ENCODE measurements at places on chromosomes 5 and 9.

DNA sequence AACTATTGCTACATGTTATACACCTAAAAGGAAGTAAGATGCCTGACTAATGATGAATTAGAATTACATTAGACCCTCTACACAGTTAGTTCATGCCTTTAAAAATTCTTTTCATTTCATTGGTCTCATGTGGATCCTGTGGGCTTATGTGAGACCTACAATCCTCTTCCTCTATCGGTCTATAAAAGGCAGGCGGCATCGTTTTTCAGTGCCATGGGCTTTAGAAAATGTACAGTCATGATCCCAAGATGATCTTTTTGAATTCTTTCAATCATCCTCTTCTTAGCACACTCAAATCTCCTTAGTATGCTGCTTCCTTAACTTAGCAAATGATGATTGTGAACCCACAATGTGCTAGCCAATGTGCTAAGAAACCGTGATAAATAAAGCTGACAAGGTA is 193.9 kb downstream of the ZNF608 start:
- DNase-seq: no peak

- DNase-seq: no peak
Measured at GRCh38 chr5:52997424-52997823, 8.3 kb downstream of the ITGA2 start.

DNA sequence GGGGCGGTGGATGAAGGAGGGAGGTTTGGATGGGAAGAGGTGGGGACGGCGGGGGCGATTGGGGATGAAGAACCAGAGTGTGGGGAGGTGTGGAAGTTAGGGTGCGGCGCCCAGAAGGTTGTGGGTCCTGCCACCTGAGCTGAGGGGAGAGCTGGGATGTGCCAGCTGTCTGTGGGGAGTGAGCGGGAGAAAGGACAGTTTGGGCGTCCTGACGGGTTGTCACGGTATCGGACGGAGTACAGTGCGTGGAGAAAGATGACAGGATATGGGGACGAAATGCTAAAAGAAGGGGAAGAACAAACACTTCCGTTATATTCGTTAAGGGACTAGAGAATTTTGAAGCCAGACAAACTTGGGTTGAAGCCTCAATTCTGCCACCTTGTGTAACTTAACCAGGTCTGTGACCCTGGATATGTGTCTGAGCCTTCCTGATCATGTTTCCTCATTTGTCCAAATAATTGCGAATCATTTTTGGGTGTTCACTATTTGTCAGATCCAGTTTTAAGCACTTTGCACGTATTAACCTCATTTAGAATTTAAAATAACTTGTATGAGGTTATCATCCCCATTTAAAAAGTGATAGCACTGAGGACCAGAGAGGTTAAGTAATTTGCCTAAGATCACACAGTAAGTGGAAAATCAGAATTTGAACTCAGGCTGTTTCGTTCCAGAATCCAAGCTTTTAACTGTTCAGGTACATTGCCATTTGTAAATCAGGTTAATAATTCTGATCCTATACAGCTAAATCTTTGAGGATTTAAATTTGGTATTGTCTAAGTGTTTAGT is 689 bp downstream of the CNTRL start:
- no peak for DNase-seq

DNA sequence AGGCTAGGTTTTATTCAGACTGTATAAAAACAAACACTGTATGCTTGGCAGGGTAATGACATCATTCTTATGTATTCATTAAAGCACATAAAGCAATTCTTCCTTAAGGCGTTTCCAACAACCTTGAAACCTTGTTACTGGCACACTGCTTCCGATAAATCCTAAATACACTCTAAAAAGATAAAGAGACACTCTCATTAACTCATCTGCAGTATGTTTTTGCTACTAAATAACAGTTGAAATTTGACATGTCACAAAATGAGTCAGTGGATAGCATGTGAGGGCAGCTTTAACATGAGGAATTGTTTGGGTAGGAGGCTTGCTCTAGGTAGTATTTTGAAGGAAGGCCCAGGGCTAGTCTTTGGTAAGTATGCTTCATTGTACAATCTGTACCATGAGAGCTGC is 13.7 kb downstream of the YIPF5 start:
- no peak for DNase-seq

DNA sequence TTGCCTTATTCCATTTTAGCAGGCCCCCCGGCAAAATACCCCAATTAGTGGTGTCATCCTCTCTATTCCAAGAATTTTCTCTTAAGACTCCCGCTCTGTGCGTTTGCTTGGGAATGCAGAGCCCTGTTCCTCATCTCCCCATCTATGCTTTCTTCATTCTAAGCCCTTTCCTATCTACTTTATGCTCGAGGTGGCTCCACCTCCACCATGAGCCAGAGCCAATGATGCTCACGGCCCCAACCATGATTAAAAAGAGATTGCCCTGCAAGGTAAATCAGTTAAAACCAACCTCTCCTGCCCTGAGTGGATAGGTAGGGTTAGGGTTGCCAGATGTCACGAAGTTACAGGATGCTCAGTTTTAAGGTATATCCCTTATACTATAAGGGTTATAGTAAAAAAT is 677 bp upstream of the TXNDC15 start:
- no peak for DNase-seq

GRCh38 chr5:177994063-177994462 is 2.0 kb downstream of the PROP1 start:
- DNase-seq: no peak

- no peak for DNase-seq
Measured at GRCh38 chr9:126720661-126721563, 83.9 kb upstream of the ZBTB43 start.

DNA sequence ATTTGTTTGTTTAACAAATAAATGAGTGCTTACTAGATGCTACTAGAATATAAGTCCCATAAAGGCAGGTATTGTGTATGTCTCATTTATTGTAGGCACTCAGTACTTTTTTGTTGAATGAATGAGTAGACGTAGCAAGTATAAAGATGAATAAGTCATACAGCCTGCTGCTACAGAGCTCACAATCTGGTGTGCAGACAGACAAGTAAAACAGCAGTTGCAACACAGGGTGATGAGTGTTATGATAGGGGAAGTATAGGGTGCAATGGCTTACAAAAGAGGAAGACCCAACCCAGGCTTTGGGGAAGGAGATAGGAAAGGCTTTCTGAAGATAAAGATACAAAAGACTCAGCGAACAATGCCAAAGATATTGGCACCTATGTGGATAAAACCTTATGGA is 47.7 kb downstream of the SH3RF2 start:
- DNase-seq: no peak

DNA sequence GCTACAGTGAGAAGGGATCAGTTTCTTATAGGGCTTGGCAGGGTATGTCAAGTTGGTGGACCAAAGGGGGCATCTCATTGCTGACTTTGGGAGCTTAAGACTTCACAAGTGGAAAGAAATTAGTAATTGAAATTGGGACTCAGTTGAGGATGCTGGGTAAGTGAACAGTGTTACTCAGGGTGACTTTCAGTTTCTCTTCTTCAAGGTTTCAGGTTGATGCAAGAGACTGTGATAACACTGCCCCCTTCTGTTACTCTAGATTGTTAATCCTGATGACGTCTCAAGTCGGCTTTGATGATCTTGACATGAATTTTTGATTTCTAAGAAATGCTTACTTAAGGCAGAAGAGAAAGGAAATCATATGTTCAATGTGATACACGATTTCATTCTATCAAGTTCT is 21.3 kb downstream of the KCTD16 start:
- no peak for DNase-seq

DNA sequence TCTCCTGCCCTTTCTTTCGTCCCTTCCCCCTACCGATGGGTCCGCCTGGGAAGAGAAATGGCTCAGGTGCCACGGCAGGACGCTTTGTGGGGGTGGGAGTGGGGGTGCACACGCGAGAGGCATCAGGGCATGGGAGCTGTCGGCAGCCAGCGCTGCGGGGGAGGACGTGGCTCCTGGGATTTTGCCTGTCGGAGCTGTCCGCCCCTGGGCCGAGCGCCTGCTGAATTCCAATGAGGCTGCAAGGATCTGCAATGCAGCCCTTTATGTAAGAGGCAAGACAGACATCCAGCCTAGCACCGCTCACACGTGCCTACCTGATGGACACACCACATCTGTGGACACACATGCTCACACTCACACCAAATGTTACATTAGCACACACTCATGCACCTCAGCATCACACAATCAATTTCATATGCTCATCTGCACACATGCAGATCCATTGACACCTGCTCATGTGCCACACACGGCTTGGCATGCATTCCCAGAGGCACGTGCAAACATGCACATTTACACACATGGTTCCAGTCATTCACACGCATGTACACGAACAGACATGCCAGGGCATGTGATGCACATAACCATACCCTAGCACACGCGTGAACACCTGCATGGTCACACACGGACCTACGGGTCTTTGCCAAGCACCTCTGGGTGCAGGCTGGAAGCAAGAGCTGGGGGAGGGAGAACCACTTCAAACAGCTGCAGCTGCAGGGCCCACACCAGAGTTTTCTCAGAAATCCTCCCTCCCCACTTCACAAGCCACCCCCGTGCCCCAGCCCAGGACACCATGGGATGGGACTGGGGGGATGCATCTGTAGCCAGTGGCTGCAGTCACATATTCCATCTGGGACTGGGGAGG is 1.4 kb downstream of the GRIN1 start:
- no peak for DNase-seq

- DNase-seq: no peak
Measured at GRCh38 chr9:70229579-70229978, 29.2 kb upstream of the SMC5 start.

DNA sequence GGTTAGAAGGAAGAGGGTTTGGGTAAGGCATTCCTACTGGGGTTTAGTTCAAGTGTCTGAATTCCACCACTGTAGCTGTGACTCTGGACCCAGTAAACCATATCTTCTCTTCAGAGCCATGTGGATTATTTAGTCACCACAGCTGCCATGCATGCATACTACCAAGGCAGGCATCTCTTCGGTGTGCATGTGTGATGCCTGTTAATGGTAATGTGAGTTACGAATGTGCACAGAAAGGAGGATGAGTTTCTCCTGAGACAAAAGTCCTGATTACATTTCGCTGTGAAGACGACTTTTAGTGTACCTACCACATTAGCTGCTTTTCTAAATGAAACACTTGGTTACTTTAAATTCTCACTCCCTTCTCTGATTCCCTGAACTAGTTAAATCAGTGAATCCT is 9.3 kb downstream of the PBX3 start:
- DNase-seq: no peak

GRCh38 chr9:36837431-36838405 is 196.3 kb downstream of the PAX5 start:
- no peak for DNase-seq

DNA sequence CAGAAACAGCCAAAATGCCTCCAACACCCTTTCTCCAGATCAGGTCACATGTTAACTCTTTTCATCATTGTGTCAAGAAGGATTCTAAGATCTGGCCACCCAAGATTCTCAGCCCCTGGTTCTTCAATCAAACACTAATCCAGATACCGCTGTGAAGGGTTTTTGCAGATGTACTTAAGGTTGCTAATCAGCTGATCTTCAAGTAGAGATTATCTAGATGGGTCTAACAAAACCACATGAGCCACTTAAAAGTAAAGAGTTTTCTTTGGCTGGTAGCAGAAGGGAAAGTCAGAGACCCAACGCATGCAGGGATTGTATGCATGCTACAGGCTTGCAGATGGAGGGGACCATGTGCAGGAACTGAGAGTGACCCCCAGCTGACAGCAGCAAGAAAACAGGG is 267.9 kb downstream of the CDK5RAP2 start:
- no peak for DNase-seq
